ENCODE measurements at places on chromosomes 16 and 17.

GRCh38 chr16:13344001-13344400 is 442.6 kb downstream of the SHISA9 start:
- DNase-seq, result no peak

DNA sequence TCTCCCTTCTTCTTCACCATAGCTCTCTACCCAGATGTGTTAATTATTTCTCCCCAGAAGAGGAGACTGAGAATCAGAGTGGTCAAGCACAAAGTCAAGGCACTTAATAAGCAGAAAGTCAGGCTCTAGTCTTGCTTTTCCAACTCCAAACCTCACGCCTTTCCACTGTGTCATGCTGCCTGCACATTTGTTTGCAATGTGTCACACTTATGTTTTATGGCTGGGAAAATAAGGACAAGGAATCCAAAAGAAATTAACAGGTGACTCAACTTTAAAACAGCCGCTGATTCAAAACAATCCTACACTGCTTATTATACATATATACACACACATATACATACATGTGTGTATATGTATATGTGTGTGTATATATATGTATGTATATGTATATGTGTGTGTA is 255.7 kb upstream of the DYNLRB2 start:
- DNase-seq, result no peak

- no peak for DNase-seq
Measured at GRCh38 chr17:17537311-17538099, 41.3 kb upstream of the RASD1 start.

GRCh38 chr16:58070585-58070984 is 45.0 kb downstream of the MMP15 start:
- no peak for DNase-seq

DNA sequence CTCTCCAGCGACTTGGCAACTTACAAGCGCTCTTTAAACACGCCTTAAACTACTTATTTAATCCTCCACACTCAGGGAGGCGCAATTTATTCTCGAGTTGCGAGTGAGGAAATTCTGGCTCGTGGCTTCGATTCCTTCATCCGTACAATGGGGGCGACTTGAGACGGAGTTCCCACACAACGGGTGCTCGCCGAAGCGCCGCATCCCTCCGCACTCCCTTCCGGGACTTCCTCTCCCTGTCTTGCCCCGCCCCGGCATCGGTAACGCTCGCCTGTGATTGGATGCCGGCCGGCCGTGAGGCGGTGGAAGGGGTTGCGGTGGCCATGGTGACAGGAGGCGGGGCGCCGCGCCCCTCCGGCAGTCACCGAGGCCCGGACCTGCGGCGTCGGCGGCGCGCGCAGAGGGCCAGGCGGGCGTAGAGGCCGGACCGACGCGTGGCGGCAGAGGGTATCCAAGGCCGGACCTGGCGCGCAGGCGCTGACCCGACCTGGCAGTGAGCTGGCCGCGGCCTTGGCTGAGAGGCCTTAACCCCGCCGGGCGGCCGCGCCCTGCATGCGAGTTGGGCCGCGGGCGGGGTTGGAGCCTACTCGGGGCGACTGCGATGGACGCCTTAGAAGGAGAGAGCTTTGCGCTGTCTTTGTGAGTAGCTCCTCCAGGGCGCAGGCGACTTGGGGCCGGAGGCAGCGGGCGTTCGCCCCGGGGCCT is at the start of gene ARL2BP:
ARL2BP (plus strand) TSS at position 493 of the 705 bp plus-strand sequence; CDS start at position 602, 109 bp downstream.
- DNase-seq, result peak; percentile 89

- DNase-seq, result no peak
Measured at GRCh38 chr17:17779015-17779611, 57.7 kb downstream of the SREBF1 start.

- no peak for DNase-seq
Measured at GRCh38 chr17:32335687-32336086, 6.3 kb downstream of the C17orf75 start.

DNA sequence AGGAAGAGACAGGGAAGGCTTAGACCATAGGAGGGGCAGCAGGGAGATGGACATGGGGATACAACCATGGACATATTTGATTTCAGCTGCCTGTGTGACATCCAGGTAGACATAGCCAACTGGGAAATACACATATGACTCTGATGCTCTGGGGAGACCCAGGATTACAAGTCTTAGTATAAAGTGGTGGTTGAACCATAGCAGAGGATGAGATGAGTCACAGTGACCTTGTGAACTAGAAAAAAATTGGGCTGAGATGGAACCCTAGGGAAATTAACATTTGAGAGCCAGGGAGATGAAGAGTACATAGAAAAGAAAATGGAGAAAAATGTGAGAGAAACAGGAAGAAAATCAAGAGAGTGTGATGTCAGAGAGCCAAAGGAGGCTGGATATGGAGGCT is 10.2 kb downstream of the MARCHF10 start:
- DNase-seq, result no peak

DNA sequence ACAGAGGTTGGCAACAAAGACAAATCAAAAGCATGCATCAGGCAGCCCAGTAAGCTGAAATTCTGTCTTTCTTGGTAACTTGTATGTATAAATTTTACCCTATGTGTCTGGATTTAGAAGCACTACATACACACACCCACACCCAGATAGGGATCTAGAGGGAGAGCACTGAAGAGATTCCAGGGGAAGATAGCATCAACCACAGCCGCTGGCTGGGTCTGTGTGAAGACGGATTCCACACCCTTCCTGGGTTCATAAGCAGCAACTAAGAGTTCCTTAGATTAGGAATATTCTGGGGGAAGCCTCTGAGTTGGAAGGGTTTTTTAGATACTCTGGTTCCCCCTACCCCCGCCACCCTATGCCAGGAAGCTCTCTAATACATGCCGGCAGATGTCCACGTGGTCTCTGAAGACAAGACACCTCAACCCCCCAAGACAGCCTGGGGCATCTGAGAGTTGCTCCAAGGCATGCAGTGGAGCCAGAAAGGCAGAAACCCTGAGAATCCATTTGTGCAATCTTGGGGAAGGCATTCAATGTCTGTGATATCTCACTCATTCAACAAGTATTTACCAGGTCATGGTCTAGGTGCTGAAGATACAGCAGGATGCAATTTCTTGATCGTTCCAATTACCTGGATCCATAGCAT is 86.4 kb downstream of the NOG start:
- DNase-seq, result no peak

- no peak for DNase-seq
Measured at GRCh38 chr17:27496005-27496404, 39.8 kb downstream of the KSR1 start.

DNA sequence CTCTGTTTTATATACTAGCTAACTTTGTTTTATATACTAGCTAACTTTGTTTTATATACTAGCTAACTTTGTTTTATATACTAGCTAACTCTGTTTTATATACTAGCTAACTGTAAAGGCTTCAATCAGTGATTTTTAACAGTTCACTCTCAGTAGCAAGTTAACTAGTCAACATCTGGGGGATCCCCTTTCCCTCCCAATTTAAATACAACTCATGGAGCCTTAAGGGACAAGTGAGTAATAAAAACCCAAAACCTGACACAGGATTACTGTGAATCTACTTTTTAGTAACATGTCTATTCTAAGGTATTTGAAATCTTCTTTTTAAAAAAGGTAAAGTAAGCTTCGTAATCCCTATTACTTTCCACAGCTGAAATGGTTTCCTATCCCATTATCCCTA is 32.2 kb downstream of the FAM222B start:
- no peak for DNase-seq

Measured in omental fat pad (tissue), 4 donors.